ENCODE measurements at places on chromosomes 3 and 15.

- DNase-seq: no peak
Observed at GRCh38 chr3:177177749-177178221, 19.5 kb downstream of the TBL1XR1 start.

- no peak for DNase-seq
Observed at GRCh38 chr3:13186435-13186815, 113.2 kb upstream of the IQSEC1 start.

DNA sequence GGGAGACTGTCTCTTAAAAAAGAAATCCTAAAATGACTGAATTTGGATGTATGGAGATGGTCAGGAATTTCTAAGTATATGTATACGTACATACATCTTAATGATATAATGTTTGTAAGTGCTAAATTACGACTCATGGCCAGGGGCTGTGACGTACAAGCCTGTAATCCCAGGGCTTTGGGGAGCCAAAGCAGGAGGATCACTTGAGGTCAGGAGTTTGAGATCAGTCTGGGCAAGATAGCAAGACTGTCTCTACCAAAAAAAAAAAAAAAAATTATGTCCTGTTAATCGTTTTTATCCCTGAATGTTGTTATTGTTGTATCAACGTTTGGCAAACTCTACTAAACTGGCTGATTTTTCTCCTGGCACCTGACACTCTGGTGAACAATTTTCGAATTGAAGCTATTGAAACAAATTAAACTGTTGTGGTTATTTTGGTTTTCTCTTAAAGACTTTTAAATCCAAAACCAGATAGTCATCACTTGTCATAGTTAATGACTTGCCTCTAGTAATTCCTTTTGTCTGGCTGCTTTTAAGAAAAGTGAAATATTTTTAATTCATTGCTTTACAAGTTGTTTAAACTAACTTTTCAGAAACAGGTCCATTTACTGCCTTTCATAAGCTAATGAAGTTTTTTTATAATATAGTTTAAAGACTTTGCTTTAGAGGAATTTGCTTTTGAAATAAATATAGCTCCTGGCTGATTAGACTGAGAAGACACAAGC is 7.0 kb downstream of the MORF4L1 start:
- no peak for DNase-seq

DNA sequence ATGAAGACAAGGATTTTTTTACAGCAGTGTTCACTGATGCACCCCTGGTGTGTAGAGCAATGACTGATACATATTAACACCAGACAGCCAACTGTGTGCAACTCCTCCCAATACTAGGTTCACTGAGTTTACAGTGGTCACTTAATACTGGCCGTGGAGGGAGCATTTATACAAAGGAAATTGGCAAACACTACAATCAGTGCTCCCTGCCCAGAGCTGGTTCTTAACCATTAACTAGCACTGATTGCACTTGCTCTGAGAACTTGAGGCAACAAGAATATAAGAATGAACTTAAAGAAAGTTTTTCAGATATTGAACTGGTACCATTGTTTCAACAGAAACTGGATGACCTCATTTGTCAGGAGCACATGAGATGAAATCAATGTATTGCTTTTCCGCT is 110.6 kb downstream of the MAGI1 start:
- DNase-seq: no peak

DNA sequence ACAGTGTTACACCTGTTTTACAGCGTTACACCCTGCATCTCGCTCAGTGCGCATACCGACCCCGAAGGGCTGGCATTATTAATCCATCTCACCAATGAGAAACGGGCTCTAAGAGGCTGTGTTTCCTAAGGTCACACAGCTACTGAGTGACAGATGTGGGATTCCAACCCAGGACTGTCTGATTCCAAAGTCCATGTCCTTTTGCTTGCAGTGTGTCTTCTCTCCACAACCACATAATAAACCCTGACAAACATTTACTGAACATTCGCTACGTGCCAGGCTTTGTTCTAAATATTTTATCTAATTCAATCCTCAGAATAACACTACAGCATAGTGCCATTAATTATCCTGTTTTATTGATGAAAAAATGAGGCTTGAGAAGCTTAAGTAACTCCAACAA is 79.1 kb downstream of the RAB11A start:
- no peak for DNase-seq

DNA sequence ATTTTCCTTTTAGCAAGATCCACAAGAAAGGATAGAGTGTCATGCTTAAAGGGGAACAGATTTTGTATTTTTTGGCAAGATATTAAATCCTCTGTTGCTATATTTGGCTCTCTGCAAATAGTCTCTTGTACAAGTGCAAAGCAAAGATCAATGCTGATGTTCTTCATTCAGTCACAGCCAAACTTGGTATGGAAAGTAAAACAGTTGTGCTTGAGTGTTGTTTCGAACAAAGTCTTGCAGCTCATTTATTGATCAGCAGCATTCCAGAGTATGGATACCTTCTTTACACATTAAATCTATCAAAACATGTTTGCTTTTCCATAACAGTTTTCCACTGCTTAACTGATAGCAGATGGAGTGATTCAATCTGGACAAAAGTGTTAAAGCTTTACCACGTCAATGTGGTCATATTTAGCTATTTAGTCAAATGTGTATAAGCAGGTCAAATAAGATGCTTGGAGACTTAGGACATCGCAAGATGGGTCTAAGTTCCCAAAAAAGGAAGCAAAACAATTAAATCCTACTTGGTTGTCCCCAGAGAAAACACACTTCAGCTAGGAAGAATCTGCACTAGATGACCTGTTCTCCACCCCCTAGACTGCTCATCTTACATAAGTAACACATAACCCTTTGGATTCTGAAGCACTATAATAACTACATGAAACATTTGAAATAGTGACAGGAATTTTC is 52.4 kb downstream of the VGLL3 start:
- no peak for DNase-seq

- no peak for DNase-seq
Observed at GRCh38 chr15:39194106-39194830, 386.6 kb upstream of the THBS1 start.

DNA sequence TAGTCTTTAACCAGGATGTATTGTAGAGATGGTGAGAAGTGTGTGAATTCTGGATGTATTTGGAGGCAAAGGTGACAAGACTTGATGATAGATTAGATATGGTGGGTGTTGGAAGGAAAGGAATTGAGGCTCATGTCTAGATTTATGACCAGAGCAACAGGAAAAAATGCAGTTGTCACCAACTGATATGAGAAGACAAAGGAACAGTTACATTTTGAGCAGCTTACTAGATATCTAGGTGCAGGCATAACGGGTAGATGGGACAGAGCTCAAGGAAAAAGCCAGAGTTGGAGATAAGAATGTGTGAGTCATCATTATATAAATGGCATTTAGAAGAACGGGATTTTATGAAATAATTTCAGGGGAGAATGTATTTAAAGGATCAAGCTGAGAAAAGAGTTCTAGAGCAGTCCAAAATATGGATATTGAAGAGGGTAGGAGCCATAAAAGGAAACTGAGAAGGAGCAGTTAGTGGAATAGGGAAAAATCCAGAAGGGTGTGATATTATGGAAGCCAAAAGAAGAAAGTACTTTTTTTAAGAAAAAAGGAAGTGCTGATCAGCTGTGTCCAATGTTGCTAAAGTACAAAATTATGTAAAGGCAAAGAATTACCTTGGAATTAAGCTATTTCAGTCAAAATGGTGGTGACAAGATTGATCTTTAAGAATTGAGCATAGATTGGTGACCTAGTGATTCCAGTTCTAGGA is 262.5 kb downstream of the CGGBP1 start:
- no peak for DNase-seq

- no peak for DNase-seq
Observed at GRCh38 chr15:63203451-63204090, 14.2 kb downstream of the RAB8B start.

DNA sequence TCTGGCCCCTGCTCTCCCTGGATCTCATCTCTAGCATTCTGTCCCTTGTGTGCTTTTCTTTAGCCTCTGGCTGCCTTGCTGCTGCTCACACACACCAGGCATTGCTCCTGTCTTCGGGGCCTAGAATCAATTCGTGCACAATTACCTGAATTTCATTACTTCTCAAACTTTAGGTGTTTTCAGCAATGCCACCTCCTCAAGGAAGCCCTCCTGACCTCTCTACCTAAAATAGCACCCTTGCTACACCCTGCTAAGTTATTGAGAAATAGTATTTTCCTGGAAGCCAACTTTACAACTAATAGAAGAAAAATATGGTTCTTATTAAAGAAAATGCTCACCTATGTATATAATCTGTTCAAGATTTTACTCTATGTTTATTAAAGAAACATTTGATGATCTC is 40.4 kb downstream of the CP start:
- no peak for DNase-seq

DNA sequence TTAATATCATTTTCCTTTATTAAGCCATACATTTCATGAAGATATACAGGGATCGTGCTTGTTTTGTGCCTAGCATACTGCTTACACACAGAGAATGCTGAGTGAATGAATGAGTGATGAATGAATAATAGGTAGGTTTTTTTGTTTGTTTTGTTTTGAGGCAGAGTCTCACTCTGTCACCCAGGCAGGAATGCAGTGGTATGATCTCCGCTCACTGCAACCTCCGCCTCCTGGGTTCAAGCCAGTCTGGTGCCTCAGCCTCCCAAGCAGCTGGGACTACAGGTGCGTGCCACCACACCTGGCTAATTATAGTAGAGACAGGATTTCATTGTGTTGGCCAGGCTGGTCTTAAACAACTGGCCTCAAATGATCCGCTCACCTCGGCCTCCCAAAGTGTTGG is 400.0 kb downstream of the ROBO1 start:
- DNase-seq: no peak

GRCh38 chr3:133962849-133963248 is 66.9 kb downstream of the SLCO2A1 start:
- DNase-seq: no peak

DNA sequence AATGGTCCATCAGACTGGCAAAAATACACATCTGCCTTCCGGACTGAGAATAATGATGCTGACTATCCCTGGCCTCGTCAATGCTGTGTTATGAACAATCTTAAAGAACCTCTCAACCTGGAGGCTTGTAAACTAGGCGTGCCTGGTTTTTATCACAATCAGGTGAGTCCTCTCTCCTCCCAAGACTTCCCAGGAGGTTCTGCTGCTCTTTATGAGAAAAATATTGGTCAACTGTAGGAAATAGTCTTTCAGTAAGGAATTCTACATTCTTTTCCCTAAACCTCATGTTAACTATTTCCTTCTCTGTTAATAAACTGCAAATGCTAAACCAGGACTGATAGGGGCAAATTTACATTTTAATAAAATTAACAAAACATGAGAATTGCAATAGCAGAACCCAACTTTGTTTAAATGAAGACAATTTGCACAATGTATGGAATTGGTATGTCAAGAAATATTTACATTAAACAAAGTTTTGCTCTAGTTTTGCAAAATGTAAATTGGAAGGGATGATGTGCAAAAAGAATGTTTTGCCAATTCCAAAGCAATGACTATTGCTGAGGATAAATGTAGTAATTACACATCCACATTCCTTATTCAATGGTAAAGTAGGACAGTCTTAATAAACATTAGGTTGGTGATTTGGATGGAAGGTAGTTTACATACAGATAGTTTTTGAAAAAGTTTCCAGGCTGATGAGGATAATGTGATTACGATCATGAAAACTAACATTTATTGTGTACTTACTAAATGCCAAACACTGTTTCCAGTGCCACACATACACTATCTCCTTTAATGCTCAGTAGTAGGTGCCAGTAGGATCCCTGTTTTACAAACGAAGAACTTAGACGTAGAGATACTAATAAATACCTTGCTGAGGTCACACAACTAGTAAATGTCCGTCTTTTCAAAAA is 21.1 kb downstream of the UPK1B start:
- no peak for DNase-seq

GRCh38 chr3:55562700-55563099 is 75.6 kb upstream of the WNT5A start:
- no peak for DNase-seq

DNA sequence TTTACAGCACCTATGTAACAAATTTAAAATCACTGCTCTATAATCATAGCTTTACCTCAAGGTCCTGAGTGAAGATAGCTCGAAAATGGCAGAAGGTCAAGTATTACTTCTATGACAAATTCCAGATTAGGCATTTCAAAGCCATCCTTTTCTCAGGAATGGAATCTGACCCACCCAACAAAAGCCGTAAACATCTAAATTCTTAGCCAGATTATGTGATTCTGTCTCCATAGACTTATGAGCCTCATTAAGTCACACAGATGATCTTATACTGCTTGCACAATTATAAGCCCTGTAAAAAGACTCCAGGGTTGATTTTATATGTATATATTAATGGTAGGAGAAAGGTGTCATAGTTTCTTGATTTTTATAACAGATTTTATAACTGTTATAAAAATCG is 56.9 kb downstream of the CEP152 start:
- DNase-seq: no peak

DNA sequence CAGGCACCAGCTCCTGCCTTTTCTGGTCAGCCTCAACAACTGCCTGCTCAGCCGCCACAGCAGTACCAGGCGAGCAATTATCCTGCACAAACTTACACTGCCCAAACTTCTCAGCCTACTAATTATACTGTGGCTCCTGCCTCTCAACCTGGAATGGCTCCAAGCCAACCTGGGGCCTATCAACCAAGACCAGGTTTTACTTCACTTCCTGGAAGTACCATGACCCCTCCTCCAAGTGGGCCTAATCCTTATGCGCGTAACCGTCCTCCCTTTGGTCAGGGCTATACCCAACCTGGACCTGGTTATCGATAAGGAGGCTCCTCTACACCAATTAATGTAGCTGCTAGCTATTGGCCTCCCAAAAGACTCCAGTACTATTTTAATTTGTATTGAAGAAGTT is 38.9 kb downstream of the TFG start:
- no peak for DNase-seq

DNA sequence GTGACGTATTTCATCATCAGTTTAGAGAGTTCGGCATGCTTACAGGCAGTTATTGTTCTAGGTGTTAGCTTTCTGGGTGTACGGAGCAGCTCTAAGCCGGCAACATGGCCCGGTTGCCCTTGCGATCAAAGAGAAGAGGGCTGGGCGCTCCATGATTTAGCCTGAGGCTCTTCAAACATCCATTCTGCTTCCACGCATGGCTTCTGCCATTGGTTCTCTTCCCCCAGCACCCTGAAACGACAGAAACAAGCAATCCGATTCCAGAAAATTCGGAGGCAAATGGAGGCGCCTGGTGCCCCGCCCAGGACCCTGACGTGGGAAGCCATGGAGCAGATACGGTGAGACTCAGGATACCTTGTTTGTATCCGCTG is 574 bp downstream of the NGRN start:
- no peak for DNase-seq
